ENCODE measurements at places on chromosomes 12 and 14. TPM values are rescaled to one million over a fixed set of nuclear protein-coding genes. Genes with fewer than 3 reads are reported as not detected.

DNA sequence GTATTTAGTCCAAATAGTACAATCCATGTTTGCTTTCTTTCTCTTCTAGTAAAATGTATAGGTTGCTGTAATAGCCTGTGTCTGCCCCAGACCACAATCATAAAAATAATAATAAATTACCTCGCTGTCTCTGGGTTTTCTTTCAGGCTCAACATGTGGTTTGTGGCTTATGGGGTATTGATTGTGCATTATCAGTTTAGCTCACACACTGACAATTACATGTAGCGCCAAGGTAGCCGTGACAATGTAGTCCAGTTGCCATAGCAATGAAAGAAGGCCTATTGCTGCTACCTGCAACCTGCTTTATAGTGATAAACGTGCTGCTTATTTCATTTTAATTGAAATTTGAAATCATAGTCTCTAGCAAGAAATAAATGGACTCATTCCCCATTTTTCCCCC lies 1009.8 kb downstream of the NRXN3 start:
- H3K27me3 ChIP-seq: no peaks in the 10 kb centered on the region
- H3K27ac ChIP-seq: no peak overlapping the region

DNA sequence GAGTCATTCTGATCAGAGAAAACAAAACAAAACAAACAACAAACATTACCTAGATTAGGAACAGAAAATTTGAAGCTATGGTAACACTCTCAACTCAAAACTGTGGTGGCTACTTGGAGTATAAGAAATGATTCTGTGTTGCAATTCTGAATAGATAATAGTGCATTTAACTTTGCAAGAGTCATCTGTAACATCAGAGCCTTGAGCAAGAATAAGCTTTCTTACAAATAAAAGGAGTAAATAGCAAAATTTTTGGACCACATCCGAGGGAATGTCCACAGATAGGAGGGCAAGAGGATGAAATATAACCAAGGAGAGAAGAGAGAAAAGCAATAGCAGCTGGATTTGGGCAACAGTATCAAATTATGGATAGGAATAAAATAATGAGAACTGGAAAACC lies 1090.6 kb downstream of the SLC6A15 start:
- H3K27ac ChIP-seq: no peak overlapping the region
- H3K27me3 ChIP-seq: no peaks in the 10 kb centered on the region
- no peaks in the 10 kb centered on the region for H3K4me1 ChIP-seq
- DNase-seq: no peak
- H3K36me3 ChIP-seq: peaks cover 7% of the 10 kb centered on the region

The GLT1D1 gene
- total RNA-seq: 4.4 TPM

- no peak overlapping the region for H3K4me3 ChIP-seq
- H3K36me3 ChIP-seq: no peaks in the 10 kb centered on the region
- no peaks in the 10 kb centered on the region for H3K27me3 ChIP-seq
- DNase-seq: no peak
- no peak overlapping the region for H3K27ac ChIP-seq
These were observed 3.7 kb downstream of the KERA start for GRCh38 chr12:91053951-91054715.

DNA sequence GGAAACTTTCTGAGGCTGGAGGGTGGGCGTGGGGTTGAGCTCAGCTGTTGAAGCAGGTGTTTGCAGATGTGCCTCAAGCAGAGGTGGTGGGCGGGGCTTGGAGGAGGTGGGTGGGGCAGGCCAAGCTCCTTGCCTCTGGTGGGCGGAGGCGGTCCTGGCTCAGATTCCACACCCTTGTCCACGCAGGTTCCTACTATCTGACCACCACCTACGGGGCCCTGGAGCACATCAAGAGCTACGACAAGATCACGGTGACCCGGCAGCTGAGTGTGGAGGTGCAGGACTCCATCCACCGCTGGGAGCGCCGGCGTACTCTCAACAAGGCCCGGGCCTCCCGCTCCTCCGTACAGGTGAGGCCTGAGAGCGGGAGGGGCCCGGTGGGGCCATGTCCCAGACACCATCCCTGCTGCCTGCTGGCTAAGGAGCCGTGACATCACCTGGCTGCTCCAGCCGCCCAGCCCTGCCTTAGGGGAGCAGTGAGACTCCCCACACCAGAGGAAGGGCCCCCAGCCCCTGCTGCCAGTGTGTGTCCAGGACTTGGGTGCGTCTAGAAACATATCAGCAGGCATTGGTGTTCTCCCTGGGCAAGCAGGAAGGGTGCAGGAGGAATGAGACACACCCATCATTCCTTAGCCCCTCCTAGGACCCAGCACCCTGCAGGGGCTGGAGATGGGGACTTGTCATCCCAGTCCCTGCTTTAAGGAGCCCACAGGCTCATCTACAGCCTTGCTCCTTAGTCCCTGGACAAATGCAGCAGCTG lies 63.4 kb downstream of the LGMN start:
- peaks cover 23% of the 10 kb centered on the region for H3K27me3 ChIP-seq
- no peak overlapping the region for H3K4me3 ChIP-seq
- DNase-seq: peak; percentile 57
- H3K27ac ChIP-seq: no peak overlapping the region
- no peaks in the 10 kb centered on the region for H3K36me3 ChIP-seq
- no peaks in the 10 kb centered on the region for H3K4me1 ChIP-seq

The ACOT6 gene
- total RNA-seq: not detected

DNA sequence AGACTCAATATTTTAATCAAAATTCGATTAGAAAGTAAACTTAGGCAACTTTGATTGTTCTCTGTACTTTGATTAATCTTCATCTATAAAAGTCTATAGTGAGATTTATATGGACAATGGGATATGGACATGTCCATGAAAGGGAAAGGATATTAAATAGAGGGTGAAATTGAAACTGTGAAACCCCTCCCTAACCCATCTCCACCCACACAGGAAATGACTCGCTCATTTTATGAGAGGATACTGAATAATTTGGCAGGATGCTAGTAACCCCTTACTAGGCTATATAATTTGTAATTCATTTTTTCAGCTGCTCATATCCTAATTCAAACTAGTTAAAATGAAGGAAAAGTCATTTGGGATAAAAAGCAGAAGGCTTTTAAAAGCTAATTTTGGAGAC lies 328.0 kb upstream of the ATP2B1 start:
- H3K27me3 ChIP-seq: no peaks in the 10 kb centered on the region
- H3K4me3 ChIP-seq: no peak overlapping the region
- H3K27ac ChIP-seq: no peak overlapping the region
- DNase-seq: no peak

DNA sequence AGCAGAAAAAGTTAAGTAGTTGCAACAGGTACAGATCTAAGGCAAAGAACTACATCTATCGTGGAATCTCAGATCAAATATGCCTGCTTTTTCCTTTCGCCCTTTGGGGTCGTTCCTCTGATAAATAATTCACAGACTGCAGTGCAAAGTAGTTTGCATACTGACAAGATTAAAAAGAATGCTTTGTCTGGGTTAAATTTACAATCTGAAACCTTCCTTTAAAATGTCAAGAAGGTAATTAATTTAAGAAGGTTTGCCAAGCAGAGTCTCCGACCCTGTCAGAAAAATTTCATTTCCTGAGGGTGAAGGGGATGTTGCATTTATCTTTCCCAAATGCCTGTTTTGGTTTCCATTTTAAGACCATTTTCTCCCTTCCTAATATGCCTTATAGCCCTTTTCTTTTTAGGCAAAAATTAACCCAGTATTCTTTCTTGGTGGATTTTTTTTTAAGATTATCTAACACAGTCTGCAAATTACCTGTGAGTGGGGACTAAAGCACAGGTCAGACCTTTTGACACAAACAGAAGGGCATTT lies 406.9 kb downstream of the LRIG3 start:
- H3K27me3 ChIP-seq: no peaks in the 10 kb centered on the region
- H3K4me3 ChIP-seq: no peak overlapping the region
- H3K27ac ChIP-seq: no peak overlapping the region

The DAO gene
- not detected for total RNA-seq

The MAP1LC3B2 gene
- total RNA-seq: 0.54 TPM

DNA sequence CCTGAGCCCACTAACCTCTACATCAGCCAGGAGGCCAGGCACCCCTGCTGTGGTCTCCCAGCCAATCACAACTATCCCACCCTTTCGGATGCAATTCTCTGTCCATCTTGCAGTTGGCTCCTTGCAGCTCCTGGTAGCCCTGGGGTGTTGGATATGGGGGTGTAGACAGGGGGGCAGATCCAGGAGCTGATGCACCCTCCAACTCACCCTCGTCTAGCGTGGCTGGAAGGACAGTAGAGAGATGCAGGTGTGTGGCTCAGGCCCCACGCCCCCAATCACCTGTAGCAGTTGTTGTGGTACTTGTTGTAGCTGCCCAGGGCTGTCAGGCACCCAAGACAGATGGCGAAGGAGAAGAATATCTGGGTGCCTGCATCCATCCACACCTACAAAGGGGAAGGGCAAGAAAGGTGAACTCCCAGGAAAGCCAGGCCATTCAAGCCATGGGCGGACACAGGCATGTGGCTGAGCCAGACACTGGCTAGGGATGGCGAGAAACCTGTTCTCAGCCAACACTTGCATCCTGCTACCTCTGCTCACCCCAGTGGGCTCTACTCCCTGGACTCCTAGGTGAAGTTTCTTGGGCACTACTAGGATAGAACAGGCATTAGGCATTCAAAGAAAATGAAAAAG lies 13.4 kb upstream of the SLC6A12 start:
- peaks cover 13% of the 10 kb centered on the region for H3K4me1 ChIP-seq
- H3K27me3 ChIP-seq: no peaks in the 10 kb centered on the region
- no peak overlapping the region for H3K4me3 ChIP-seq
- H3K36me3 ChIP-seq: no peaks in the 10 kb centered on the region
- H3K27ac ChIP-seq: no peak overlapping the region
- no peak for DNase-seq

The C14orf119 gene
- total RNA-seq: 49.4 TPM

DNA sequence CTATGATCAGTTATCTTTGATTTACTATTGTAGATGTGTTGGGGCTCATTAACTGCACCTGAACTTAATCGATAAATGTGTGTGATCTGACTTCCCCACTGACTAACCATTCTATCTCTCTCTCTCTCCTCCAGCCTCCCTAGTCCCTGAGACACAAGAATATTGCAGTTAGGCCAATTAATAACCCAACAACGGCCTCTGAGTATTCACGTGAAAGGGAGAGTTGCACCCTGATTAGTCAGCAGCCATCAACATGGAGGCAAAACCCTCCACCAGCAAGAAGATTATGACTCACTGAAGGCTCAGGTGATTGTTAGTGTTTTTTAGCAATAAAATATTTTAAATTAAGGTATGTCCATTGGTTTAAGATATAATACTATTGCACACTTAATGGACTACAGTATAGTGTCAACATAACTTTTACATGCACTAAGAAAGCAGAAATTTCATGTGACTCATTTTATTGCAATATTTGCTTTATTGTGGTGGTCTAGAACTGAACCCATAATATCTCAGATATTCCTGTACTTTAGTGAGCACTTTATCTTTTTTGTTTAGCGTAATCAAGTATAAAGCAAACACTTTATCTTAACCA lies 77.1 kb upstream of the PTGDR start:
- H3K27ac ChIP-seq: no peak overlapping the region
- no peaks in the 10 kb centered on the region for H3K4me1 ChIP-seq
- H3K4me3 ChIP-seq: no peak overlapping the region
- H3K36me3 ChIP-seq: no peaks in the 10 kb centered on the region
- no peak for DNase-seq

GRCh38 chr12:132537836-132538662 lies 48.1 kb downstream of the FBRSL1 start:
- no peak overlapping the region for H3K27ac ChIP-seq
- H3K4me3 ChIP-seq: no peak overlapping the region
- H3K27me3 ChIP-seq: peaks cover 68% of the 10 kb centered on the region
- no peak for DNase-seq
- no peaks in the 10 kb centered on the region for H3K4me1 ChIP-seq

The NUMB gene
- 34.3 TPM for total RNA-seq

DNA sequence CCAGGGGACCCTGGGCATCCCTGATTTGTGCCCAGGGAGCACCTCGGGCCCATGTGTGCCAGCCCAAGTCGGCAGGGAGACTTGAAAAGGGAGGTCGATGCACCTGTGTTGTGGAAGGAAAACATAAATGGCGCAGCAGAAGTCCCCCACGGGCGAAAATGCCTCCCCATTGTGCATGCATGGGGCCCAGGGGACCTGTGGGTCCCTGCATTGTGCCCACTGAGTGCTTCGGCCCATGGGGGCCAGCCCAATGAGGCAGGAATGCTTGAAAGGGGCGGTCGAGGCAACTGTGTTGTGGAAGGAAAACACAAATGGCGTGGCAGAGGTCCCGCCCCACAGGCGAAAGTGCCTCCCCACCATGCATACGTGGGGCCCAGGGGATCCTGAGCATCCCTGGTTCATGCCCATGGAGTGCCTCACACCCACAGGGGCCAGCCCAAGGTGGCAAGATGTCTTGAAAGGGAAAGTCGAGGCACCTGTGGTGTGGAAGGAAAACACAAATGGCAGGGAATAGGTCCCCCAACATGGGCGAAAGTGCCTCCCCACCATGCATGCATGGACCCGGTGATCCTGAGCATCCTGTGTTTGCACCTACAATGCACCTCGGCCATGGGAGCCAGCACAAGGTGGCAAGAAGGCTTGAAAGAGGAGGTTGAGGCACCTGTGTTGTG lies 368.0 kb downstream of the ALG10 start:
- H3K4me1 ChIP-seq: no peaks in the 10 kb centered on the region
- H3K27ac ChIP-seq: no peak overlapping the region
- no peak for DNase-seq
- H3K27me3 ChIP-seq: no peaks in the 10 kb centered on the region
